GM13976 (cell line): ENCODE measurements at places on chromosomes 1 and 21.

GRCh38 chr1:224666913-224667312 is 50.8 kb downstream of the CNIH3 start:
- no peak for DNase-seq

- DNase-seq, result peak; percentile 67
Measured at GRCh38 chr1:43238085-43238484, 31.7 kb upstream of the TMEM125 start.

DNA sequence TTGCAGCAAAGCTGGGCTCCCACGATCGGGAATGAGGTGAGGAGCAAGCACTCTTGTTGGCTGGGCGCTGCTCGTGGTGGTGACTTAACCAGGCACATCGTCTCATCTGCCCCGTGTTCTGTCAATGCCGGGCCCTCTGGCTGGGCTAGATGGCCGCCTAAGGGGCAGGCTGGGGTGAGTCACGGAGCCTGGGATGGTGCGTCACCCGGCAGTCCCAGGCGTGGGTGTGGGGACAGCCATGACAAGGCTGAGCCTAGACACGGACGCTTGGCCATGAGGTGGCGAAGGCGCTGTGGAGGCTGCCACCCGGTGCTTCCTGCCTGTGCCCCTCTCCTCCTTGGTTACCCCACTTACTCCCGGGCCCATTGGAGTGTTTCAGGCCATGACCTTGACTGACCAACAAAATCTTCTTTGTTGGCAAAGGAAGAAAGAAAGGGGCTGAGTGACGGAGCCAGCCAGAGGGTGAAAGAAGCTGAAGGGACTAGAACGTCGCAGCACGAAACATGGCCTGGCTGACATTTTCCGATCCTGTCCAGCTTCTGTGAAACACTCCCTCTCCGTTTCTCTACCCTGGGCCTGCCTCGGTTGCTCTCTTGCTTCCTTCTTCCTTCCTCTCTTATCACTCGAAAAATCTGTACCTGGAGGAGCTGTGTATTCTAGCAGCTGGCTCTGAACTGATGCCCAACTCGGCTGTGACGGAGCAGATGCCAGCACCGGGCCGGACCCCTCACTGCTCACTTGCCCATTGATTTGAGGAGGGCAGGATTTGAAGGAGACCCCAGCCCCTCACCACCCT is 596 bp downstream of the CD247 start:
- no peak for DNase-seq

- no peak for DNase-seq
Measured at GRCh38 chr1:25556791-25557476, 13.5 kb downstream of the LDLRAP1 start.

DNA sequence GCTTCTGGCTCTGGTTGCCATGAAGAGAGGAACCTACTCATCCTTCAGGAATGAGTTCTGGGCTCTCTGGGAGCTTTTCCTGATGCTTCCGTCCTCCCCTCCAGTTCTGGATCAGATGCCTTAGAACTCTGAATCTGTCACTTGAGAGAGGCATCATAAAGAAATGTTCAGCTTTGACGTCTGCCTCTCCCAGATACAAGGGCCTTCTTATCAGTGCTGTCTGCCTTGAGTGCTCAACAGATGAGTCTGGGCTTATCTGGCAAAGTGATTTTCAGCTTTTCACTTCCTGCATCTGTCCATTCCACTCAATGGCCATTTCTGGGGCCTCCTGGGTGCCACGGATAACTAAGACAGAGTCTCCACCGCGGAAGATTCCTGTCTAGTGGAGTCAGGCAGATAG is 12.3 kb upstream of the OTUD3 start:
- DNase-seq, result no peak

- no peak for DNase-seq
Measured at GRCh38 chr1:30748699-30749401, 8.7 kb downstream of the LAPTM5 start.

DNA sequence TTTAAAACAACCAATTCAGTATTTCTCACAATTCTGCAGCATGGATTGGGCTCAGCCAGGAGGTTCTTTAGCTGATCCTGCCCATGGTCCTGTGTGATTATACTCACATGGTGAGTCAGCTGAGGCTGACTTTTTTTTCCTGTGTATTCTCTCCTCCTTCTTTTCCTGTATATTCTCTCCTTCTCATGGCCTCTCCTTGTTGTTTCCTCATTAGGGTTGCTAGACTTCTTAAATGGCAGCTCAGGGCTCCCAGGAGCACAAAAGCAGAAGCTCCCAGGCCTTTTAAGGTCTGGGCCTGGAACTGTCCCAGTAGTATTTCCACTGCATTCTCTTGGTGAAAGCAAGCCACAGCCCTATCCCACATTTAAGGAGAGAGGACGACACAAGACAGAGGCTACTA is 26.8 kb downstream of the VANGL1 start:
- no peak for DNase-seq

DNA sequence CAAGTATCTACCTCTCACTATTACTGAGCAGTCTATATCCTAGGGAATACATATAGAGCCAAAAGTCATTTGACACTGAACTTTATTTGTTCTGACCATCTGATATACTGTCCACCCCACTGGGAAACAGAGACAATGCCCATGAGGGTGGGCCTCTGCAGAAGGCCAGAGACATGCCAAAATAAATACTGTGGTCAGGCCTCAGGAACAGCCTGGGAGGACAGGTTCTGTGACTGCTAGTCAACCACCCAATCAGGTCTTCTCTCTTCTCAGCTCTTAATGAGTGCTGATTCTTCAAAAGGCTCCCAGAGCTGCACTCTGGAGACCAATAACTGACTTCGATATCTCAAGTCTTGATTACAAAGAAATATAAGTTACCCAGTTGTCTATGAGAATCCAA is 5.5 kb upstream of the ANKRD35 start:
- DNase-seq, result no peak

DNA sequence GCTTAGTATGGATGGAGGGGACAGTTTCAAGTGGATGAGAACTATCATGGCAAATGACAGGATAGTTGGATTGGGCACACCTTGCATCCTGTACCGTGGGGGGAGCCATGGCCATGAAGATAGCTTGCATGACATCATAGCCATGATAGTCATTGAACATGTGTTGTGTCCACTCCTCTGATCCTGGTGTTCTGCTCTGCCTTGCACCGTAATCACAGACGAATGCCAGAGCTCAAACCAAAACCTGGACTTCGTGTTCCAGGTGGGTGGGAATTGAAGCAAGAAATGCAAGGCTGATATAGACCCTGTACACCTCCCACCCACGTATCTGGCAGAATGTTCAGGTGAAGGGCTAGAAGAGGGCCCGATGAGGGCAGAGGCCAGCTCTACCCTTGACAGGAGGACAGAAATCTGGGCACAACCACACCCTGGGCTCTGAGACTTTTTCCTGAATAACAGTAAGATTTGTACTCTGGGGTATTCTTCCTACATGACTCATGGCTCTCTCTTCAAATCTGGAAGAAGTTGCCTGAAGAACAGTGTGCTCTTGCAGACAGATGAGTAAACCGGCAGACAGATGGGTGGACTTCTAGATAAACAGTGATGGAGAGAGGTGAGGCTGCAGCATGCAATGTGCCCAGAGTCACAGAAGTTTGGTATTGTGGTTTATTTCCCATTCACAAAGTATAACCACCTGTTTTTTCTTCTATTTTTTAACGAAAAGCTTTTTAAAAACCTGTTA is 45.0 kb downstream of the KCNJ6 start:
- no peak for DNase-seq

DNA sequence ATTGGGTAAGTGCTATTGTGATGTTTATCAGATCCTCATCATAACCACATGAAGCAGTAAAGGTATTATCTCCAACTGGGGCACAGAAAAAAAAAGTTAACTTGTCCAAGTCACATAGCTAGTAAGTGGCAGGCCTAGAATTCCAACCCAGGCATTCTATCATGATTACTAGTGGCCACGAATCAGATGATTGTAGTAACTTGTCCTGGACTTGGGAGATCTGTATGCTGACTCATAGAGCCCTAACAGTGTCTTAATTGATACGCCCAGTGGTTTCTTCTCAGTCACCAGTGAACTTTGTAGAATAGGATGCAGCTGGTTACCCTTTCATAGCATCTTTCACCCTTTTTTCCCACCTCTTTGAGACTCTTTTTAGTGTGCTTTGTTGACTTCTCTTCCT is 91.1 kb upstream of the UBE2U start:
- DNase-seq, result no peak

DNA sequence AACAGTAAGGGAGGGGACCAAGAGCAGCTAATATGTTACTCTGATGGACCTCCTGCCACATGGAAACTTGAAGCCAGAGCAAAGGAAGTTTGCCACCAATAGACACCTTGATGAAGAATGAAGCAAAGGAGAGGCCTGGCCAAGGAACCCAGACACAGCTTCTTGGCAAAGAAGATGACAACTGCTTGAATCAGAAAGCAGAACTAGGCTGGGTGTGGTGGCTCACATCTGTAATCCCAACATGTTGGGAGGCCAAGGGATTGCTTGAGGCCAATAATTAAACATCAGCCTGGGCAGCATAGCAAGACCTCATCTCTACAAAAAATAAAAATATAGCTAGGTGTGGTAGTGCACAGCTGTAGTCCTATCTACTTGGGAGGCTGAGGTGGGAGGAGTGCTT is 31.7 kb upstream of the CAPZB start:
- DNase-seq, result no peak

DNA sequence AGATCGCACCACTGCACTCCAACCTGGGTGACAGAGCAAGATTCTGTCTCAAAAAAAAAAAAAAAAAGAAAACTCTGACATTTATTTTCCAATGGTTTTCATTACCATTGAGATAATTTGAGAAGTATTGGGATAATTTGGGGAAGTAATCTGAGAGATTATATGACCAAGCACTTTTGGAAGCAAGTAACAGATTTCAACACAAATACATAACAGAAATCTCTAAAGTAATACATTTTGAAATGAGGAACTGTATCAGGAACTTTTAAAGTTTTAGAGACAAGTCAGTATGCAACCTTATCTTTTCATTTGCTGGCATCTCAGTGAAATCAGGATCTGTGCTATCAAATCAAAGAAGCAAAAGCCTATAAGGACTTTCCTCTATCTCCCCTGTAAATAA is 25.4 kb upstream of the SLC16A1 start:
- no peak for DNase-seq
